ENCODE measurements at places on chromosomes 11 and 22.

DNA sequence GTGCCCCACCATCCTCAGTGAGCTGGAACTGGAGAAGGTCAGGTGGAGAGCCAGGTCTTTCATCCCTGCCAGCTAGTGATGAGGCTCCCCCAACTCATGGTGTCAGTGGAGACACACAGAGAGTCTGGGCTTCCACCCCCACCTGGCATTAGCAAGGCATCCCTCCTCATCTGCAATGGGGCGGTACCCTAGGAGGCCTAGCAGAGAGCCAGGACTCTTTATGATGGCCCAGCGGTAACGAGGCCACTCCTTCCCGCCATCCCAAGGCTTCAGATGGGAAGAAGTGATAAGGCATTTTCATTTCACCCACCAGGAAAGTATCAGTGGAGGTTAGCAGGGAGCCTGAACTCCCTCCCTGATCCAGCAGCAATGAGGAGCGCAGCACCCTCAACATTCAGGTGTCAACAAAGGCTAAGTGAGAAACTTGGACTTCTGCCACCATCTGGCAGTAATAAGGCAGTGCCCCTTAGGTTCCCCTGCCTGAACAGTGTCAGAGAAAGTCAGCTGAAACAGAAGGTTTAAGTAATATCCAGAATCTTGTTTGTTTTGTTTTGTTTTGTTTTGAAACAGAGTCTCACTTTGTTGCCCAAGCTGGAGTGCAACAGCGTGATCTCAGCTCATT is 40.5 kb upstream of the FBLN1 start:
- no peak for DNase-seq

GRCh38 chr22:31139866-31140716 is at the start of gene PLA2G3:
Gene PLA2G3, minus strand, starts transcription at chr22:31140508. Its CDS starts 154 bp downstream, at chr22:31140354.
- DNase-seq = no peak

GRCh38 chr11:63813563-63814382 is 517 bp downstream of the SPINDOC start:
- DNase-seq = no peak

- DNase-seq = no peak
Measured at GRCh38 chr11:26335903-26336302, 4.0 kb downstream of the ANO3 start.

- no peak for DNase-seq
Measured at GRCh38 chr11:133500435-133500834, 31.9 kb downstream of the OPCML start.

- DNase-seq = no peak
Measured at GRCh38 chr11:120284272-120284671, 40.8 kb upstream of the TLCD5 start.

DNA sequence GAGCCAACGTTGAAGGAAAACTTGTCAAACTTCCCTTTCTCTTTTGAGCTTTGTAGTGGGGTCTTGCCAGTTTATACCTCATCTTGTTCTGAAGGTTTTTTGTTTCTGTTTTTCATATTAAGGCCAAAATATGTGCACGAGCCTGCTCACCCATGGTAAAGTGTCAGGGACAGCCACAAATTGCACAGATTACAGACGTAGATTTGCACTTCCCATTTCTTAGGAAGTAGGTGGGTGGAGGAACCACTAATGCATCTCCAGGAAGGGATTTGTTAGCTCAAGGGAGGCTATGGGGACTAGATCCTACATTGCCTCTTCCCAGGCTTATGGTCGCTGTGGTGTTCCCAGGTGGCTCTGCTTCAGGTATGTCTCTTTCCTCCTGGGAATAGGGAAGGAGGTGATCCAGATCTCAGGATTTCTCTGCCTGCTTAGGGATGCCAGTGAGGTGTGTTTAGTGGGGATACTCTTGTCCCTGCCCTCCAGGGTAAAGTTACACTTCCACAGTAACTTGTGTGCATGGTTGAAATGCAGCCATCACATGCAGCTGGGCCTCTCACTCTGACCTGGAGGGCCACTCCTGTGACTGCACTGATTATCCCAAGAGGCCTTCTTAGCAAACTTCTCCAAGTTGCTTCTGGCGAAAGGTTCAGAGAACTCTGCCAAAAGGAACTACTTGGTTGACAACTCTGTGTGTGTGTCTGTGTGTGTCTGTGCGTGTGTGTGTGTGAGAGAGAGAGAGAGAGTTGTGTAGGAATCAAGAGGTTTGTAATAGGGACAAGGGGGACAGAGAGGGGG is 9.8 kb downstream of the PPFIBP2 start:
- DNase-seq = no peak

GRCh38 chr22:50396751-50397370 is 53.7 kb downstream of the PPP6R2 start:
- no peak for DNase-seq
